ENCODE measurements at places on chromosomes 5 and 9. TPM values are rescaled to one million over a fixed set of nuclear protein-coding genes. Genes with fewer than 3 reads are reported as not detected.

DNA sequence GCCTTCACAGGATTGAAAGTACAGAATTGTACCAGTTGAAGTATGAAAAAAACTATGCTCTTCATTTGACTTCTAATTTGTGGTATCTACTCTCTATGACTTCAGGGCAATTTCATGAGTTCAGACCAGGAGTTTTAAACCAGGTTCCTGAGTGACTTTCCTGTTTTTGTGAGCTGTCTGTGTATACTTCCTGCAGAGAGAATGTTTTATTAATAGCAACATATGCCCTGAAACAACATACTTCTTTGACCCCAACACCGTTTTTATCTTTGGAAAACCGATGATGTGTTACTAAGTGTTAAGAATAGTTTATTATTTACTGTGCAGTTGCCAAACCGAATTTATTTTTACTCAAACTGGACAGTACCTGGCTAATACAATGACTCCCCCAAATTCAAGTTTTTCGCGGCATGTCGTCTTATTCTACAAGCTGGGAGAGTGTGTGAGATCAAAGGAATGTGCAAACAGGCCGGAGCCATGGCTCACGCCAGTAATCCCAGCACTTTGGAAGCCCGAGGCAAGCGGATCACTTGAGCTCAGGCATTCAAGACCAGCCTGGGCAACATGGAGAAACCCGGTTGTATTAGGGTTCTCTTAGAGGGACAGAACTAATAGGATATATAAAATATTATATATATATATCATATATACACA, 58.7 kb upstream of the ERBIN start:
- DNase-seq: no peak

GRCh38 chr5:10660720-10661387, 97.0 kb downstream of the ANKRD33B start:
- DNase-seq: no peak

DNA sequence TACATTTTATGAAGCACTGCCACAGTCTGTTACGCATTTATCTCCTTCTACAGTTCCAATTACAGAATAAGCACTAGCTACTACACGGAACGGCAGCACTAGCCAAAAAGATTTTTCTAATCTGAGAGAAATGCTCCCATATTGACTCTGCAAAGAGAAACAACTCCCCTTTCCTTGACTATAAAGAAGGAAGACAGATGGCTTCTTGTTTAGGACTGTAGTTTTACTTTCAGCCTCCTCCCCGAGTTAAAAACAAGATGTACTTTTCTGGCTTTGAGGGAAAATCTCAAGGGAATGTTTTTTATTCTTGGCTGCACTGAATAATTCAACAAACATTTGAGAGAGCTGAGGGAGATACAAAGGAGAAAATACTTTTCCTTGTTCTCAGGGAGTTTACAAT, 1.9 kb upstream of the SLC44A1 start:
- no peak for DNase-seq

DNA sequence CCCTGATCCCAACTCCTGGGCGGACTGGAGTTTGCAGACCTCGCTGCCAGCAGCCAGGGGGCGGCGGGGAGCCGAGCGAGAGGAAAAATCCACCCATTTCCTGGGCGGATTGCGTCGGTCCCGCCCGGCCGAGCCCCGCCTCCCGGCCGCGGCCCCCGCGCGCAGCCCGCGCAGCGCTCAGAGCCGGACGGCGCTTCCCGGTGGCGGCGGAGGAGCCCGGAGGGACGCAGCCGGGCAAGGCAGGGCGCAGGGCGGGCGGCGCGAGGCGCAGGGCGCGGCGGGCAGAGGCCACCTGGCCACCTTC, at the start of gene OLFM1:
TSS of gene OLFM1 (plus strand) at position 180 of the 304 bp plus-strand sequence. CDS start 322 bp downstream, outside the sequence.
- peak; percentile 46 for DNase-seq

Gene ZFP2
- total RNA-seq: 0.78 TPM

- no peak for DNase-seq
These were observed 185.0 kb downstream of the ATPSCKMT start for GRCh38 chr5:10064546-10065195.

DNA sequence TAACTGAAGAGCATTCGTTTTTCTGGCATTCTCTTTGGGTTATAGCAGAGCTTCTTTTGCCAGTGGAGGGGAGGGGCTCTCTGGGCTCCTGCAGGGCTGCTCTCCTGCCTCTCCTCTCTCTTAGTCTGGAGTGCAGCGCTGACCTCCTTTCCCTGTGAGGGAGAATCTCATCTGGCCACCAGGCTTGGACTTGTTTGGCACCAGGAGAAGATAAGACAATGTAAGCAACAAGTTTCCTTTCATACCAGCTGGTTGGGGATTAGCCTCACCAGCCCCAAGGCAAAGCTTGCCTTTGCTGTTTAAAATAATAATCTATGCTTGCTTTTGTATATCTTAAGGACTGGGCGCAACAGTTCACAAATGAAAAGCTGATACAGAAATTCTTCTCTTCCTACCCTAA, 196.4 kb downstream of the TLE4 start:
- DNase-seq: no peak

- DNase-seq: no peak
These were observed 77.0 kb downstream of the IQGAP2 start for GRCh38 chr5:76479973-76480667.

GRCh38 chr5:170313344-170313743, 15.8 kb upstream of the LCP2 start:
- DNase-seq: no peak

DNA sequence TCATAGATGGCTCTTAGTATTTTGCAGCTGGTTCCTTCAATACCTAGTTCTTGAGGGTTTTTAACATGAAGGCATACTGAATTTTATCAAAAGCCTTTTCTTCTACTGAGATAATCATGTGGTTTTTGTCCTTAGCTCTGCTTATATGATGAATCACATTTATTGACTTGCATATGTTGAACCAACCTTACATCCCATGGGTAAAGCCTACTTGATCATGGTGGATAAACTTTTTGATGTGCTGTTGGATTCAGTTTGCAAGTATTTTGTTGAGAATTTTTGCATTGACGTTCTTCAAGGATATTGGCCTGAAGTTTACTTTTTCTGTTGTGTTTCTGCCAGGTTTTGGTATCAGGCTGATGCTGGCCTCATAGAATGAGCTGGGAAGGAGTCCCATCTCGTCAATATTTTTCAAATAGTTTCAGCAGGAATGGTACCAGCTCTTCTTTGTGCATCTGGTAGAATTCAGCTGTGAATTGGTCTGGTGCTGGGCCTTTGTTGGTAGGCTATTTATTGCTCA, 49.7 kb downstream of the YIPF5 start:
- DNase-seq: no peak

DNA sequence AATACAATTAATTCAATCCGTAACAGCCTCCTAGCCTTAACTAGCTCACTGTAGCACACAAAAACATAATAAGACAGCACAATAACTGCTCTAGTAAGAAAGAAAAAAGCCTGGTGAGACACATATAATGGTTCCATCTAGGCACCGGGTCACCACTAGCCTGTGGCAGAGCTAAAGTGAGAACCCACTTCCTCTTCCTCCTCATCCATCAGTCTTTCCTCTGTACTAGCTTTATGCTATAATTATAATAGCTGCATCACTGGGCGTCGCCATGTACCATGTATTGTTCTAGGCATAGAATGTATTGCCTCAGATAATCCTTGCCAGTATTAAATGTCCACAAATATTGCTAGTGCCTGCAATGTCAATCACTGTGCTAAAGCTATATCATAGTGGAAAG, 23.1 kb downstream of the ADRB2 start:
- DNase-seq: no peak

GRCh38 chr5:148986636-148987035, 76.2 kb downstream of the SH3TC2 start:
- no peak for DNase-seq

Gene ADAMTSL1
- 0.90 TPM for total RNA-seq

DNA sequence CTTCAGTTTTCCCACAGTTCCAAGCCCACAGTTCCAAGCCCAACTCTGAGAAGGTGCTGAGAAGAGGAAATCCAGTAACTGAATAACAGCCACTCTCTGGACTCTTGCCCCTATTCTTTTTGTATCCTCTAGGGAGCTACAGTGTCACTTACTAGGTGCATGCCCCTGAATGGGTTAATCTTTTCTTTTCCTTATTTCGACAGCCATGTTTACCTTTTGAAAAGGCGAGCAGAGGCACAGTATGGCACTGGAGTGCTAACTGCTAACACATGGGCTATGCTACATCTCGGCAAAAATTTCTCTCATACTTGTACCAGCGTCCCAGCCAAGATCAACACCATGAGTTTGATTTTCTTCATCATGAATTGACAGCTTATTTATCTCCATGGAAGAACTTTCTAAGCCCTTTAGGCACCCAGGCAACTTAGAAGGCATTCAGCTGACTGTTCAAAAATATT, 222.6 kb downstream of the EBF1 start:
- no peak for DNase-seq

Gene MTAP
- total RNA-seq: 100 TPM

DNA sequence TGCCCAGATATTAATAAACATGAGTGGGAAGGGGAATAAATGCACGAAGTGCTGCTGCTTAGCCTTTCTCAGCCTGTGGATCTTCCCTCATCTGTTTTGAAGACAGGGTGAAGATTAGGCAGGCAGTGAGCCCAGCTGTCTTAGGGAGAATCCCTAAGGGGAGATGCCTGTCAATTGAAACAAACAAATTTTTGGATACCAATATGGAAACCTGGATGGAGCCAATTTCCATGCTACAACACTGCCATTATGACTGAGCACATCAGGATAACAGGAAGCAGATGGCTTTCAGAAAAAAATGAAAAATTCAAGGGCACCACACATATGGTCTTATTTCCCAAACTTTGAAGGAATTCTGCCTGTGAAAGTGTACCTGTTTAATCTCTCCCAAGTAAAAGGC, 80.3 kb downstream of the HMHB1 start:
- DNase-seq: no peak

Gene MARCHF11
- 0.86 TPM for total RNA-seq

Gene PITX1
- not detected for total RNA-seq

GRCh38 chr5:129398026-129398678, 61.9 kb upstream of the ADAMTS19 start:
- no peak for DNase-seq

GRCh38 chr9:5113523-5113922, 71.9 kb downstream of the INSL6 start:
- no peak for DNase-seq

Gene AJM1
- 0.86 TPM for total RNA-seq

DNA sequence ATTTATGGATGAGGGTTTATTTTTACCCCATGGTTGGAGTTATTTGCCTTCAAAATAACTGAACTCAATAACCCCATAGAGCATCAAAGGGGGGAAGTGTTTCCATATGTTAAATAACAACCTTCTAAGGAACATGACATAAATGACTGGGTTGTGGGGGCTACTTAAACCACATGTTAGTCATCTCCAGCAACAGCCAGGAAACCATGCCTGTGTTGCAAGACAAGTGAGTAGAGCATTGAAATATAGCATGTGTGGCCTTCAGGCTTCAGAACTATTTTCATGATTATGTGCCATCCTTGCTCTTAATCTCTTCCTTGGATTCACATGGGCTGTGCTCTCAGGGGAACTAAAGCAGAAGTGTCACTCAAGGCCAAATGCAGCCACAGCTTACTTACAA, 431.2 kb downstream of the AGTPBP1 start:
- no peak for DNase-seq

Gene SLC36A2
- total RNA-seq: not detected

Gene ERGIC1
- 96.1 TPM for total RNA-seq

- no peak for DNase-seq
These were observed 218.8 kb upstream of the MSX2 start for GRCh38 chr5:174505621-174506020.

GRCh38 chr5:124860291-124860655, 113.8 kb upstream of the ZNF608 start:
- DNase-seq: no peak

DNA sequence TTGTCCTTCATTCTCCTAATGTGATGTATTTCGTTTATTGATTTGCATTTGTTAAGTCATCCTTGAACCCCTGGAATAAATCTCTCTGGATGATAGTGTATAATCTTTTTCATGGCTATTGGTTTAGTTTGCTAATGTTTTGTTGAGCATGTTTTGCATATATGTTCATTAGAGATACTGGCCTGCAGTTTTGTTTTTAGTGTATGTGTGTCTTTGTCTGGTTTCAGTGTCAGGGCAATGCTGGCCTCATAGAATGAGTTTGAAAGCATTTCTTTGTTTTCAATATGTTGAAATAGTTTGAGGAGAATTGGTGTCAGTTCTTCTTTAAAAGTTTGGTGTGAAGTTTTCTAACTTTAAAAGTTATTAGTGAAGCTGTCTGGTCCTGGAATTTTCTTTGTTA, 149.6 kb upstream of the ATP10B start:
- DNase-seq: no peak

DNA sequence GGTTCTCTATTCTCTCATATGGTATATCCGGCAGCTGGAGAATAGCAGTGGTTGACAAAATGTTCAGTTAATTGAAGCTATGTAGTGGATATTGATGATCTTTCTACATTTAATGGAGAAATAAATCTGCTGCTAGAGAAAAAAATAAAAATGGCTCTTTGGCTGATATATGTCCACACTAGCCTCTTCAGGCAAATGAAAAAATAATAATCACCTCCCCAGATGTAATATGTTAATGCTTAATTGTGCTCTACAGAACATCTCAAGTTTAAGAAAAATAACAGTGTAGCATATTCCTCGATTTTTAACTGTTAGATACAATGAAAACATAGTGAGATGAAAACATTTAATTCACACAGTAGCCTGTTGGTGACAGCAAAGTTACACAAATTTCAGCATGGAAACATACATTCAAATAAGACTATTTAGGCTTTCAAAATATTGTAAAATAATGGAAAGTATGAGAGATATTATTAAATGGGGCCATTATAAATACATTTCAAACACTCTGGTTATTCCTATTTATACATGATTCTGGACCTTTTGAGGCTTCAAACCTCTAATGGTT, 543.0 kb downstream of the MAT2B start:
- no peak for DNase-seq

DNA sequence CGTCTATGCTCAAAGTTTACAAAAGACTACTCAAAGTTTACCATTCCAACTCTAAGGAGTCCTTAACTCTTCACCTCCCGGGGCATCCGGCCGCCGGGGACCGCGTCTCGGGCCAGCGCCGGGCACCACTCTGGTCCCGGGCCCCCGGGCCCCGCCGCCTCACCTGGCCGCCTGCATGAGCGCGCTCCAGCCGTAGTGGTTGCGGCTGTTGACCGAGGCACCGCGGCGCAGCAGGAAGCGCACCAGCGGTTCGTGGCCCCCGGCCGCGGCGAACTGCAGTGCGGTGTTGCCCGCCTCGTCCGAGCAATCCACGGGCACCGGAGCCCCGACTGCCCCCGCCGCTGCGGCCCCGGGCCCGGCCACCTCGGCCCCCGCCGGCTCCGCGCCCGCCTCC, 388 bp downstream of the ANKS6 start:
- DNase-seq: no peak

DNA sequence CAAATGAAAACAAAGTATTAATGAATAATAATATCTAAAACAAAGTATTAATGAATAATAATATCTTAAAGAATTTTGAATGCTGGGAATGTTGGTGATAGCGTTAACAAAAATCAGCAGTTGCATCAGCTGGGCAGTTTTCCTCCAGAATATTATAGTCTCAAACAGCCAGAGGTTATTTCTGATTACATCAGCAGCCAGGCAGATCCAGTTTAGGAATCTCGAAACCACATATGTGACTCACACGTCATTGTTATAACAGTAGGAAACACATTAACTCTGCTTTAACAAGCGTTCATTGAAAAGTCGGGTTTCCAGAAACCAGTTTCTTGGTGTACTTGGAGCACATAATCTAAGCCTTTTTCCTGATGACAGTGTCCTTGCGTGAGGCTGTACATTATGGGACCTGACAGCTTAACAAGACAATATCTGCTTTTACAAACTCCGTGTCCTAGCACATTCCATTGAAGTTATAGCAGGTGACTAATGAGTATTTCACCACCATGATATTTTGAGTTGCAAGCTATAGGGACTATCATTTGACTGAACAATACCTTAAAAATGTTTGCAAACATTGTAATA, 559.5 kb upstream of the KLF4 start:
- no peak for DNase-seq

Gene NUDT12
- 12.5 TPM for total RNA-seq
